AG08396 (cell line): ENCODE measurements at places on chromosomes 11 and 22.
A peak's percentile ranks its signal among the peaks of the same experiment; 100 is the strongest.

DNA sequence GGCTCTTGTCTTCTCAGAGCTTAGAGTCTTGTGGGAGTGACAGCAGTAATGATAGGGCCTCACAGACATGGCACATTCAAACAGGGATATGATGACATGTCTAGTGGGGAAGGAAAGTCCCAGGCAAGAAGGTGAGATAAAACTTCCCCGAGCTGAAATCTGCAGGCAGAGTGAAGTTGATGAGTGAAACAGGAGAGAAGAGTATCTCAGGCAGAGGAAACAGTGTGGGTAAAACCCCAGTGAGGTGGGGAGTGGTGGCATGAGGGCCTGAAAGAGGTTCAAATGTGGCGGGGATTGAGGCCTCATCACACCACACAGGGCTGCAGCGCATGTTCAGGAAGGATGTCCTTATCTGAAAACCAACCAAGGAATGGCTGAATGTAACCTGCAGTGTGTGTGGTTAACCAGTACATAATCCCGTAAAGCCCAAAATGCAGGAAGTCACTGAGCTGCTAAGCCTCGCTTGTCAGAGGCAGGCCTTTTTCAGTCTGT lies 153.8 kb upstream of the E2F8 start:
- no peak for DNase-seq

DNA sequence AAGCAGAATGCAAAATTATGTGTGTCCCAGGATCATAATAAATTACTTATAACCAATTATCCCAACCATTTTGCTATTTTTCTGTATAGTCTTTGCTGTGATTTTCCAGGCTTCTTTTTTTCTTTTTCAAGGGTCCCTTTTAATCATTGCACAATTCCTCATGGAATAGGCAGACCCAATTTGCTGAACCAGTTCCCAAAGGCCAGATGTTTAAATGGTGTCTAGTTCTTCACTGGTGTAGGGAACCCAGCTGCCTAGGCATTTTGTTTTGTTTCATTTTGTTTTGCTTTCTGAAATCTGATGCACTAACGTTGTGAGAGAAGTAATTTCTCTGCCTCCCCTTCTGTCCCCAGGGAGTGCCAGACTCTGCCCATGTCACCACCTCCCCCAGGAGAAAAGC lies 60.4 kb downstream of the CHST1 start:
- DNase-seq, result no peak

- peak; percentile 31 for DNase-seq
These were observed 680 bp downstream of the IFT46 start for GRCh38 chr11:118565051-118565450.

DNA sequence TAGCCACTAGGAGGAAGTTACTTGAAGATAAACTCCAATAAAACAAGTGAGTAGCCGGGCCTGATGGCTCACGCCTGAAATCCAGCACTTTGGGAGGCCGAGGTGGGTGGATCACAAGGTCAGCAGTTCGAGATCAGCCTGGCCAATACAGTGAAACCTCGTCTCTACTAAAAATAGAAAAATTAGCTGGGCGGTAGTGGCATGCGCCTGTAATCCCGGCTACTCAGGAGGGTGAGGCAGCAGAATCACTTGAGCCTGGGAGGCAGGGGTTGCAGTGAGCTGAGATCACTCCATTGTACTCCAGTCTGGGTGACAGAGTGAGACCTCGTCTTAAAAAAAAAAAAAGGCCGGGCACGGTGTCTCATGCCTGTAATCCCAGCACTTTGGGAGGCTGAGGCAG lies 34.0 kb upstream of the CLPB start:
- no peak for DNase-seq

GRCh38 chr11:128036556-128037093 lies 550.7 kb downstream of the ETS1 start:
- peak; percentile 10 for DNase-seq

DNA sequence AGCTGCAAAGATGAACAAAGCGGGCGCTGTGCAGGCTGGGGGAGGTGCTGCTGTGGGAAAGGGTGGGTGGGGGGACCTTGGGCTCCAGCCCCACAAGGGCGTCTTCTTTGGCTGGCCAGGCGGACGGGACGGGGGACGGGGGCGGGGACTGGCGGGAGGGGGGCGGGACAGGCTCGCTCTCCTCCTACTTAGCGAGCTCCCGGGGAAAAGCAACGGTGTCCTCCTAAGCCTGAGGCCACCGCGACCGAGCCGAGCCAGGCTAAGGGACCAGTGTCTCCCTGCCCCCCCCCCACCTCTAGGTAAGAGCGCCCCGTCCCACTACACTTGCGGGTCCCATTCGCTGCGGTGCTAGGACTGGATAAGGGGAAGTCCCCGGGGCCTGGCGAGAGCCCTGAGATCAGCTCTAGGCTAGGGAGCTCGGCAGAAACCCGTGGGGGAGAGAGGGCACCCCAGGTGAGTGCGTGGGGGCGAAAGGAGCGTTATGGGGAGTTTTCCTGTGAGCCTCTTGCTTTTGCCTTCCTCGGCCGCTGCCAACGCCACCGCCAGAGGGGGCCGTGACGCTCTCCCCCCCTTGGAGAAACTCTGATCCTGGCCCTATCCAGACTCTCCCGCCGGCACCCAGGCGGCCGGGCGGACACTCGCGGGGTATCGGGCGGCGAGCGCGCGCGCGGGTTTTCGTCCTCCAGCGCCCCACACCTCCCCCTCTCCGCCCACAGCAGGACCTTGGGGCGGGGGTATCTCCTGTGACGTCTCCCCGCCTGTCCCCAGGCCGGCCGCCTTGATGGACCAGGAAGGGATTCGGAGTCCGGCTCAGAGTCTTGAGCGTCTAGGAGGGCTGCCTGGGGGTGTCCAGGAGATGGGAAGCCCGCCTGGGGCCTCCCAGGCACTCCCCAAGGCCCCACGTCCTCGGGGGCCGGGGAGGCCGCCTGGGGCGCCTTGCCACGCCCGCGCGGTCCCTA lies at the start of gene PHLDB1:
TSS of gene PHLDB1 (plus strand) at position 215 of the 959 bp plus-strand sequence. CDS start 6,222 bp downstream, outside the sequence.
- DNase-seq, result peak; percentile 82

- DNase-seq, result no peak
These were observed 2.3 kb downstream of the TKFC start for GRCh38 chr11:61335355-61335710.

- DNase-seq, result peak; percentile 90
These were observed 7.8 kb downstream of the MYEOV start for GRCh38 chr11:69301455-69302401.

DNA sequence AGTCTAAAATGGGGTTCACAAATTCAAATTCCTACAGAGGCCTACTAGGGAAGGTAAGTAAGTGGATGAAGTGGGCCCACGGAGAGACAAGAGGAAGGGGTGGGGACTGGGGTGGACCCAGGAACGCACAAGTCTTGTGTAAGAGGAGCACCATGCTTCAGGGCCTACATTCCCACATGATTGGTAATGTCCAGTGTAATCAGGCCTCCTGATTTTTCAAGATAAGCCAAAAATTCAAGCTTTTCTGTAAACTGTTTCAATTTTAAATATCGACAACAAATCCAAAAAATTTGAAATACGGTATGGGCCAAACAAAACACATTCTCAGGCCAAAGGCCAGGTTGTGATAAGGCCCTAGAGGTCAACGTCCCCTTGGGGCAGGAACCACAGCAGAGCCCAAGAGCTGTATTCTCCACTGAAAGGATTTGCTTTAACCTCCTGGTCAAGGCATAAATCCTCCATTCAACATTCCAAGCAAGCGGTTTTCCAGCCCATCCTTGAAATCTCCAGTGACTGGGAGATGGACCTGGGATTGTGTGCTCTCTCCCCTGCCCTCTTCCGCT lies 116.4 kb downstream of the TRIM29 start:
- no peak for DNase-seq

- DNase-seq, result no peak
These were observed 9.1 kb downstream of the NDUFV1 start for GRCh38 chr11:67615728-67616430.

DNA sequence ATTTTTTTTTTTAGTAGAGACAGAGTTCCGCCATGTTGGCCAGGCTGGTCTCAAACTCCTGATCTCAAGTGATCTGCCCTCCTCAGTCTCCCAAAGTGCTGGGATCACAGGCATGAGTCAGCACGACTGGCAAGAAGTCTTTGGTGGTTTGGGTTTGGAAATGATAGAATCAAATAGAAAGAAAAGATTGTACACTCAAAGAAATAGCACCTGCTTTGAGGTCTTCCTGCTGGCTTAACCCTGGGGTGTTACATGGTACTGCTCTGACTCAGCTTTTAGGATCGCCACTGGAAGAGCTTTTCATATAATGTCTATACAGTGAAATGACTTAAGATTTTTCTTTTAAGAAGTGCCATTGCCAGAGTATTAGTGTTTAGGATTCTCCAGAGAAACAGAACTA lies 50.2 kb downstream of the JAM3 start:
- DNase-seq, result no peak

DNA sequence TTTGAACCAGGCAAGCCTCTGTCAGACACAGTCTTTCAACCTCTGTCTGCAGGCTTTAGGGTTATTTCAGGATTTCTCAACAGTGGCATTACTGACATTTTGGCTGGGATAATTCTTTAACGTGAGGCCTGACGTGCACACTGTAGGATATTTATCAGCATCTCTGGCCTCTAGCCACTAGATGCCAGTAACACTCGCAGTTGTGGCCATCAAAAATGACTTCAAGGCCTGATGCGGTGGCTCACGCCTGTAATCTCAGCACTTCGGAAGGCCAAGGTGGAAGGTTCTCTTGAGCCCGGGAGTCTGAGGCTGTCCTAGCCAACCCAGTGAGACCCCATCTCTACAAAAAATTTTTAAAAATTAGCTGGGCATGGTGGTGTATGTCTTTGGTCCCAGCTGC lies 113.0 kb downstream of the CCDC81 start:
- DNase-seq, result no peak
